HCEC 1CT (cell line): ENCODE measurements at places on chromosomes 12 and 14.

- DNase-seq = no peak
Observed at GRCh38 chr12:92007787-92008186, 137.9 kb downstream of the BTG1 start.

DNA sequence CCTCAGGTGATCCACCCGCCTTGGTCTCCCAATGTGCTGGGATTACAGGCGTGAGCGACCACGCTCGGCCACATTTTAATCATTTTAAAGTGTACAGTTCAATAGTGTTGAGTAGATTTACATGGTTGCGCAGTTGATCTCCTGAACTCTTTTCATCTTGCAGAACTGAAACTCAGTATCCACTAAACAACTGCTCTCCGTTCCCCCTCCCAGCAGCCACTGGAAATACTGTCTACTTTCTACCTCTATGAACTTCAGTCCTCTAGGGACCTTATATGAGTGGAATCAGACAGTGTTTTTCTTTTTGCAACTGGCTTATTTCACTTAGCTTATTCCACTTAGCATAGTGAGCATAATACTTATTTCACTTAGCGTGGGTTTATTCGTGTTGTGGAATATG, 53.7 kb downstream of the KCTD10 start:
- DNase-seq = no peak

DNA sequence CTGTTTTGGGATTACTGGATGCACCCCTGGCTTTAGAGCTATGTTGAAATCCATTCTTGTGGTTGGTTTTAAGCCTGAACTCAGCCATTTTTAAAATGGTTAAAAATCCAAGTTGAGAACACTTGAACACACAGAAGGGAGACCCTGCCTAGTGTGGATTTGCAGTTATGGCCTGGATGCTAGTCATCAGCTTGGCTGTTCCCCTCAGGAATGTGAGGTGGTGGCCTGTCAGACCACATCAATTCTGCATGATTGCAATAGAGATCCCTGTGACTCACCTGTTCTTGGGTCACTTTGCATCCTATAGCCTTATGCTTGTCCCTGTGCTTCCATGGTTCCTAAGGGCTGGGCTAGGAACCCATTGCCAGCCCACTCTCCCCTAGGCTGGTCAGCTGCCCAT, 454.1 kb downstream of the ATP23 start:
- DNase-seq = peak; percentile 39

DNA sequence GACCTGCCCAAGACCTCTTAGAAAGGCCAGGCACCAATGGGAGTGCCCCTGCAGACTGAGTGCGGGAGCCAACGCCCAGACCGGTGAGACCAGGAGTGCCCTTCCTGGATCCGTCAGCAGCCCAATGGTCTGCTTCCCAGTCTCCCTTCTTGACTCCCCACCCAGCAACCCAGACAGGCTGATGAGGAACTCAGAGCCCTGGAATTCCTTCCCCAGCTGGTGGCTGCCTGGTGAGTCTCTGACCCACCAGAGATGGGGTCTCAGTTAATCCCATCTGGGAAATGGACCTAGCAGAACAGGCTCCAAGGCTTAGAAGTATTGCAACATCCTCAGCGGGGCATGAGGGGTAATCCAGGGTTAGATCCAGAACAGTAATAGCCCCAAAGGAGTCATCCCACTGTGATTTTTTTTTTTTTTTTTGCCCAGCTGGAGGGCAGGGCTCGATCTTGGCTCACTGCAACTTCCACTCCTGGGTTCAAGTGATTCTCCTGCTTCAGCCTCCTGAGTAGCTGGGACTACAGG, 1.5 kb upstream of the RASAL1 start:
- no peak for DNase-seq

DNA sequence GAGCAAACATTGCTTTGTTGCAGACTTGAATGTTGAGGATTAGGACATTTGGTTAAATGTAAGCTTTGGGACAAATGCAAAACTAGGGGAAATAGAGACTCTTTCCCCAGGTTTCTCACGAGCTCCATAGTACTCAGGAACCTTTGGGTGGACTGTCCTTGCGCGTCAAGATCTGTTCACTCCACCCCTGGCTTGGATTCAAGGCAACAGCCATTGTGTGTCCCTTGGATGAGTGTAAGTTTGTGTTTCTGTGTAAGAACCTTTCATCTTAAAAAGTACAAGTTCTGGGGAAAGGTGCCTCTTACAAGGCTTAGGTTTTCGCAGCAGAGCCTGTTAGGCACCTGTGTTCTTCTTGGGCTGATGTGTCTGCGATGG, 3.7 kb downstream of the SUSD6 start:
- DNase-seq = no peak

- no peak for DNase-seq
Observed at GRCh38 chr12:65860600-65860999, 36.3 kb downstream of the HMGA2 start.

DNA sequence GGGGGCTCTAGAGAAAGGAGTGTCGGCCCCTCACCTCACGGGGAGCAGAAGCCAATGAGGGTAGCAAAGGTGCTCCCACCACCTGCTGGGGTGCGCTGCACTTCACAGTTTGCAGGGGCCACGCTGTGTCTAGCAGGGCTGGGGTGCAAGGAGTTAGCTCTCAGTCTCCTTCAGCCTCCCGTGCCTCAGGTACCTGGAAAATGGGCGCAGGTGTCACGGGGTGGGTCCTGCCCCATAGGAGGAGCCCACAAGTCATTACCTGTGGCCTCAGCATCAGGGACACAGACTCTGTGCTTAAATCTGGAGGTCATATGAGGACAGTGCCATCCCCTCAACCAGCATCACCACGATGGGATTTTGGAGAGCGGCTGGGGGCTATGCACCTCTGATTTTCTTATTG, 326.7 kb downstream of the ADGRD1 start:
- no peak for DNase-seq

DNA sequence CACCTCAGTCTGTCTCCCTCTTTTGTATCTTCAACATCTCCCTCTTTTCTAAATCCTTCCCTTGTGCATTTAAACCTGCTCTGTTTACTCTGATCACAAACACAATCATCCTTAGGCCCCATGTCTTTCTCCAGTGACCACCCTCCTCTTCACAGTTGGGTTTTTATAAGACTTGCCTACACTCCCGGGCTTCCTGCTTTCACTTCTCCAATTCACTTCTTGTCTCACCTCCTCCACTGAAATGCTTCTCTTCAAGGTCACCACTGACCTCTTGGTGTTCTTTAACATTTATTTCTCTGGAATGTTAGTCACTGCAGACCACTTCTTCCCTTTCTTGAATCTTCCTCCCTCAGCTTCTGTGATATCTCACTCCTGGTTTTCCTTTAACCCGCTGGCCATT, 8.7 kb upstream of the SMCO2 start:
- no peak for DNase-seq

- DNase-seq = no peak
Observed at GRCh38 chr14:43587183-43587582, 919.9 kb downstream of the FSCB start.

- no peak for DNase-seq
Observed at GRCh38 chr12:127998988-127999387, 268.0 kb upstream of the TMEM132C start.

GRCh38 chr14:73759183-73759713, 45.1 kb upstream of the PNMA1 start:
- DNase-seq = peak; percentile 42

GRCh38 chr12:118979763-118980406, 1.5 kb upstream of the SRRM4 start:
- DNase-seq = no peak
